ENCODE measurements at places on chromosomes 4 and X.

DNA sequence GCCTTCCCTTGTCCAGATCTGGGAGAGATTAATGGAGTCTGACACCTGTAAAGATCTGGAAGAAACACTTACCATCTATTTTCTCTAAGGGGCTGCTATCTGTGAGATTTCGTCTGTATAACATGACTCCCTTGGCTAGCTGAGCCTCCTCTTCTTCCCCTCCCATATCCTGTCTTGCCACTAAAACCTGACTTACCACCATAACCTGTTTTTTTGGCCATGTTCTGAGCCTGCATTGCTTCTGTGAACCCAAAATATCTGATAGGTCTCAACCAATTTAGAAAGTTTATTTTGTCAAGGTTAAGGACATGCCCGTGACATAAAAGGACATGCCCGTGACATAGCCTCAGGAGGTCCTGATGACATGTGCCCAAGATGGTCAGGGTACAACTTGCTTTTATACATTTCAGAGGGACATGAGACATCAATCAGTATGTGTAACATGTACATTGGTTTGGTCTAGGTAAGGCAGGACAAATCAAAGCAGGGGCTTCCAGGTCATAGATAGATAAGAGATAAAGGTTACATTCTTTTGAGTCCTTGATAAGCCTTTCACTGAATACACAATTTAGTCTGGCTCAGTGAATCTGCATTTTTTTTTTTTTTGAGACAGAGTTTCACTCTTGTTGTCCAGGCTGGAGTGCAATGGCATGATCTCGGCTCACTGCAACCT lies 11.4 kb downstream of the MGST2 start:
- no peak for DNase-seq

GRCh38 chrX:39816871-39817731 lies 280.7 kb downstream of the BCOR start:
- DNase-seq, result no peak

DNA sequence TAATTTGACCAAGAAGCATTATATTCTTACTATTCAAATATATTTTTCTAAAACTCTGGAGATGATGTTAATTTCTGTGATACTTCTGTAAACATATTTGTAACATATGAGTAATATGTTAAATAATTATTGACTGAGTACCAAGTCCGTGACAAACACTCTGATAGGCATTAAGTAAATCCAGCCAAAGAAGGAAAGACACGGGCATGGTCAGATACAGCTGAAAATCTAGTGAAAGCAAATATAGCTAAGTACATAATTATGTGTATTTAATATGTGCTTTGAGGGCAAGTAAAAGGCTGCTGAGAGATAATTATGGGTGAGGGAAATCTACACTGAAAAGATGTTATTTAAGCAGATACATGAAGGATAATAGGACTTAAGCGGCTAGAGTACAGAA lies 1263.6 kb upstream of the ADGRL3 start:
- no peak for DNase-seq

GRCh38 chr4:104524591-104524990 lies 29.9 kb upstream of the CXXC4 start:
- no peak for DNase-seq

DNA sequence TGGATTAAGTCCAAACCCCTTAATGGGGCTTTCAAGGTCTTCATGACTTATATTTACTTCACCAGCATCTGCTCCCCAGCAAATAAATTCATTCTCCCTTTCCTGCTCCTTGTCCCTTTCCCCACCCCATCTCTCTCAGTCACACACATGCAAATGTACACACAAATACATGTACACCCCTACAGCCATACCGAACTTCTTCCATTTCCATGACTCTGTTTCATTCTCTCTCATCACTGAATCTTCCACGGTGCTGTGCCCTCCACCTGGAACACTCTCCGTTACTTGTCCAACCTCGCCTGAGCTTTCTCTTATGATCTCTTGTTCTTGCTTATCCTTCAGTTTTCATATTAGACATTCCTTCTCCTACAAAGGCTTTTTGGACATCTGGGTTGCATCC lies 22.0 kb upstream of the RPA4 start:
- no peak for DNase-seq

DNA sequence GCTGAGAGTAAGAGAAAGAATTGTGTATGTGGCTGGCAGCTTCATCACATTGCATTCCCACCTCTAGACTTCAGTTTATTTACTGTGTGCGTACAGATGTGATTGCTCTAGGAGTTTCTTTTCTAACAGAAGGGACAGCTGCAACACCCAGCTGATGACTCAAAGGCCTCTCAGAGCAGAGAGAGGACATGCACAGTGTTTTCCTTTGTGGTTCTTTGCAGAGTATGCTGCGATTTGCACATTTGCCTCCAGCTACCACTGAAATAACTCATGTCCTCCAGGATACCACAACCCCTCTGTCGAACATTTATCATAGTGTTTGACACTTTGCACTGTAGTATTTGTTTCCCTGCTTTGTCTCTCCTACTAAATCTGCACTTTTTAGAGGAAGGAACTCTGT lies 294.1 kb downstream of the STIM2 start:
- DNase-seq, result no peak

GRCh38 chr4:176874721-176875445 lies 82.2 kb upstream of the VEGFC start:
- DNase-seq, result no peak

DNA sequence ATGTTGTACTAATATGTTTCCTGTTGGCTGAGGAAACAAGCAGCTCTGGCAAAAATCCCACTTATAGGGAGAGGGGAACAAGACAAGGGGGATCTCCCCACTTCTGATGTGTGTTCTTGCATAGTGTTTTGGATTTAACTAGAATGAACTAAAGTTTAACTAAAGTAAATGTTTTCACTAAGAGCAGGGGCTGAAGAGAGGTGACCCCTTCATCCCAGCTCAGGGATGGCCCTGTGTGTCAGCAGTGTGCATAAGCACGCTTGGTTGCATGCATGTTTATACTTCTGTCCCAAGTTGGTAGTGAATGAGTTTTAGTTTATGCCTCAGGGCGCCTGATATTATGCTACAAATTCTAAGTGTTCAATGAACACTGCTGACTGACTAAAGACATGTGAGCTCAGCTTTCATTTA lies 169.4 kb downstream of the MGST2 start:
- no peak for DNase-seq
